ENCODE measurements at places on chromosomes 2 and 18.

DNA sequence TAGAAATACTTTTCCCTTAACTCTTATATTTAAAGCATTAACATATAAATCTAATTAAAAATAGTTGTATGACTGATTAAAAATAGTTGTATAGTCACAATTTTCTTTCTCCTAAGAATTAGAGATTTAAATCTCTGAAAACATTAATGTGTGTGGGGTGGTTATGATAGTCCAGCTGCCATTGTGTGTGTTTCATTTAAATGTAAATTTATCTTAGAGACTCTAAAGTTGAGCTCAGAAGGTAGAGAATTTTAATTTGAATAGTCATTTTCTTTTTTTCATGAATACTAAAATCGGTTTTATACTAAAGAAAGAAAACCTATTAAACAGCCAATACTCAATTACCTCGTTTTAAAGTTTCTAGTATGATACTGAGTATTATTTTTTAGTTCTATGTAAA lies 18.6 kb downstream of the GREB1L start:
- no peak for DNase-seq

- DNase-seq, result peak; percentile 81
These were observed 135.6 kb downstream of the CDH2 start for GRCh38 chr18:28041366-28041765.

GRCh38 chr2:190927301-190927700 lies 46.7 kb downstream of the GLS start:
- DNase-seq, result no peak

DNA sequence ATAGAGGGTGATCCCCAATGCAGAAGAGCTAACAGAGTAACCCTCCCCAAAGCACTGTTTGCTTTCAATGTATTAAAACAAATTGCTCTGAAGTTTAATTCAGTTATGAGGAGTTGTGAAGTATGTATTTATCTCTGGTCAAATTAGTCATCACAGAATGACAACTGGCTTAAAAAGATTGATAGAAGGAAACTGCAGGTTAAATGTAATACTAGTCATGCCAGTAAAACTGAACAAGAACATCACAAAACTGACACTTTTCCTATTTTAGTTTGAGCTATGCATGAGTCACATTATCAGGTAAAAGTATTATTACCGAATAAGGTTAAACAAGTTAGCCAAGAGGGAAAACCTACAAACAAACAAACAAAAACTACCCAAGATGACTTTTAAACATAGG lies 99.0 kb upstream of the ACVR1C start:
- no peak for DNase-seq

- DNase-seq, result no peak
These were observed 35.1 kb upstream of the SLC14A1 start for GRCh38 chr18:45688833-45689232.

GRCh38 chr2:142140434-142140845 lies 9.6 kb upstream of the LRP1B start:
- DNase-seq, result peak; percentile 78

- DNase-seq, result no peak
These were observed at the start of gene ABCB11 for GRCh38 chr2:169031202-169031601. ABCB11 (minus strand) TSS chr2:169031324; CDS start chr2:169018125, 13,199 bp downstream.

DNA sequence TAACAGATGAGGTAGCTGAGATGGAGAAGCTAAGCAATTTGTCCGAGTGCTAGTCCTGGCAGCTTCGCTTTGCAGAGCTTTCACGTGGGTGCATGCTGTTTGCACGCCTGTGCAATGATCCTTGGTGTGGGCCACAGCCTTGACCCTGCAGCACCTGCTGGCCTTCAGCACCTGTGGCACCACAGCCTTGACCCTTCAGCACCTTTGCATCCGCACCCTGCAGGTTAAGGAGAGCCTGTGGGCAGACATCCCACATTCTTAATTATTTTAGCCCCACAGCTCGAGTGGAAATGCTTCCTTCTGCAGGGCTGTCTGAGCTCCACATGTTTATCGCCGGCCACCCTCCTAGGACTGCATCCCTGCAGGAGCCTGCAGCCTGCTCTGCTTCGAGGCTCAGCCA lies 19.3 kb downstream of the NCK2 start:
- no peak for DNase-seq

DNA sequence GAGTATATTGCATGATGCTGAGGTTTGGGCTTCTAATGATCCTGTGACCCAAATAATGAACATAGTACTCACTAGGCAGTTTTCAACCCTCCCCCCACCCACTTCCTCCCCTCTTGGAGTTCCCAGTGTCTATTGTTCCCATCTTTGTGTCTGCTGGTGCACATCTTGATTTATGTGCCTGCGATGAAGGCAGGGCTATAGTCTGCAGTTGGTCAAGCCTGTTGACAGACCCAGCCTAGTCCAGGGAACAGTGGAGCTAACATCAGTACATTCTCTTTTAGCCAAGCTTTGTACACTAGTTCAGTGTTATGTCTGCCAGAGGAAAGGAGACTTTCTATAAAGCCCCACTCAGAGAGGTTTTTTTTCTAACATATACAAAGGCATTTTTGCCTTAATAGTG lies 287.6 kb downstream of the CPS1 start:
- DNase-seq, result no peak

DNA sequence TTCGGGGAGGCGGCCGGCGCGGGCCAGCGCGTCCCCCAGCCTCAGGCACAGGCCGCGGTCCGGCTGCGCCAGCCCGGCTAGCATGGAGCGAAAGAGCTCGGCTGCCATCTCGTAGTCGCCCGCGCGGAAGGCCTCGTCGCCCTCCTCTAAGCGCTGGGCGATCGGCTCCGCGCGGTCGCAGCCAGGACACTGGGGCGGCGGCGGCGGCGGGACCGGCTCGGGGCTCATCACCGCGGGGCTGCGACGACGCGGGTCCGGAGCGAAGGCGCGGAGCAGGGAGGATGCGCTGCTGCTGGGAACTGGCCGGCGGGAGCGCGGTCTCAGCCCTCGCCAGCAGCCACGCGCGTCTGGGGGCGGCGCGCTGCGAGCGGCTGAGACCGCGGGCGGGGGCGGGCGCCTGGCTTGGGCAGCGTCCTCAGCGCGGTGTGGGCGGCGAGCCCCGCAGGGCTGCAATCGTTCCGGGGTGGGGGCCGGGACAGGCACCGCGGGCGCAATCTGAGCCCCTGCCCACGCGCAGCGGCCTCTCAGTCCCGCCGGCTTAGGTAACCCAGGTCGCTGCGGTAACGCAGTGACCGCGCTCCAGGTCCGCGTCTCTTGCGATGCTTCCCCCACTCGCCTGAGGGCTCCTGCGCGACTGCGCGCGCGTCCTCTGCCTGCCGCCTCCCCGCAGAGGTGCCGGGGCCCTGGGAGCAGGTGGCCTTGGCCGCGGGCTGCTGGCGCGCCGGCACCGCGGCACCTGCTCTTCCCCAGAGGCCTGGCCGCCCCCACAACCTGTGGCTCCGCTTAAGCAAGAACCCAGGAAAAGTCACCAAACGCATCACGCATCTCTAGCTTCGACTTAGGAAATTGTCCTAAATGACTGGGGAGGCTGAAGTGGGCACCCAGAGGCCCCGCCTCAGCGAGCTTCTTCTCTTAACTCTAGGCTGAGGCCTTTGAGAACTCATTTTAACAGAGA lies at the start of gene LONRF2:
TSS of gene LONRF2 (minus strand) at position 636 of the 955 bp plus-strand sequence. CDS start at position 228, 408 bp downstream.
- DNase-seq, result peak; percentile 76

DNA sequence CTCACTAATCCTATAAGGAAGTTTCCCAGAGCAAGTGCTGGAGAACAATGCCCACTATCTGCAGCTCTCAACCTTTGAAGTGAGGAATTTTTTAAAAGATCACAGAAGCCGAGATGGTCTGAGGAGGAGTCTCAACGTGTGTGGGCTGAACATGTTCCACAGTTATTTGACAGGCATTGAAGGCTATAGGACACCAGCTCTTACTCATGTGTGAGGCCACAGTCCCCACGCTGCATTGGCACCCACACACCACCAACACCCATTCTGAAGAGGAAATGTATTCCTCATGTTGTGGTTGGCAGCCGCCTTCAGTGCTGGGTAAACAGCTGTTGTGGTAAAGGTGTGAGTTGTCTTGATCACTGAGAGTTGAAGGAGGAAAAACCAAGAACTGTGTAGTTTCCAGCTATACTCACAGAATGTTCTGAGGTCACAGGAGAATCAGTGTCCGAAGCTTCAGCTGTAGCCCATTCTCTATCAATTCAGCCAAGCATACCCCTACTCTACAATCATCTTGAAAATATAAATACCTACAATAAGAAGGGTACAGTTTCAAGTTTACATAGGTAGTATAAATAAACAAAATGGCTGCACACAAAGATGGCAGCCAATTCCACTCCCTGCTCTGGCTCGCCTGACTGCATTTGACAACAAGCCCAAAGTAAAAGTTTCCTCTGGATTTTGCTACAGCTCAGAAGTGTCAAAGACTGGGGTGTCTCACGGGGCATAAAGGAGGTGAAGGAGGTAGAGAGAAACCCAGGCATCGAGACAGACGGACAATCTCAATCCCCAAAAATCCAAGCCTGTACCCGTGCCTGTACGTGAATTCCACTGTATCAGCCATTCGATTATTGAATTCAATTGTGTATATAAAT lies 12.1 kb downstream of the CD226 start:
- DNase-seq, result peak; percentile 20

DNA sequence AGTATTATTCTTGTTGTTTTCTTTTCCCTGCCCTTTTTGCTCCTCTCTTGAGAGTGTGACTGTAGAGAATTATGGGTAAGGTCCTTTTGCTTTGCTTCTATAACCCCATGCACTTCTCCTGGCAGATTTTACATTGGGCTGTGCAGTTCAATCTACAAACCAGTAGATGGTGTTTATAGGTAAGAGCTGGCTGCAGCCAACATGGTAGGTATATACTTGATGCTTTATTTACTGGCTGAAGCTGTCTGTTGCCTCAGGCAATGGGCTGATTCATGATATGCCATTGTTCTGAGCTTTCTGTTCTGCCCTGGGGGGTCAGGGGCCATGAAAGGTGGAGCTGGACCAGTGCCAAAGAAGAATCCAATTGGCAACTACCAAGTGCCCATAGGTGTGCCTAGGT lies 48.3 kb upstream of the MYL1 start:
- DNase-seq, result no peak

DNA sequence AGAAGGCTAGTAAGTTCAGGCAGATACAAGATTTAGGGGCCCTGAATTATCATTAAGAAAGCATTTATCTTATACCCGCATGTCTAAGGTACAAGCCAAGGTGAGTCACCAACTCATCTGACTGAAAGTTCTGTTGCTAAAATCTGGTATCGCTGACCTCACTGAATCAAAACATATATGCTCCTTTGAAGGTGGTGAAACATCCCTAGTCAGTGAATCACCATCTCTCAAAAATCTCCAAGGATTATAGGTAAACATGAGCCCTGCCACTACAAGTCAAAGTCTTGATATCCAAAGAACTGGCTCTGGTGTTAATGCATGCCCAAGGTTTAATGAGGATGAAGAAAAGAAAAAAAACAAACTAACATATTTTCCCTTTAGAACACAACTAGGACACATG lies 43.5 kb downstream of the IRS1 start:
- DNase-seq, result no peak

DNA sequence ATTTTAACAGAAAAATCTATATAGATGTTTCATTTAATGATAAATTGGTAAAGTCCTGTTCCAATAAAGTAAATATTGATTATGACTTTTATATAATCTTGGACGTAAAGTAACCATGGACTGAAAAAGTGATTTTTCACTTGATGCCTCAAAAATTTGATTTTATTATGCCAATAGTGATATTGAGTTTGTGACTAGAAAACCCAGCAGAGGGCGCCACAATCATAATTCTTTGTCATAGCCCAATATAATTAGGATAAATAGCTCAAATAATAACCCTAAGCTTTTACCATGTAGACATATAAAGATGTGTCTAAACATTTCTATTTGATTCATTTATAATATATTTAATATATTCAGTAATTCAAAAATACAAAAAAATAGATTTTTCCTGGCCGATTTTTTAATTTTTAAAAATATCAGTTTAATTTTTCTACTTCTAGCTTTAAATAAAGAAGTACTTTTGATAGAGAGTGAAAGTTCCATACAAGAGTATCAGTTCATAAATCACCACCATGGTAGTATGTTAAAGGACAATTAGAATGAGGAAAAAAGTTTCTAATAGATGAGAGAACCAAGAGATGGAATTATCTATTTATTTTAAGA lies 30.7 kb downstream of the CAMKMT start:
- DNase-seq, result peak; percentile 83

DNA sequence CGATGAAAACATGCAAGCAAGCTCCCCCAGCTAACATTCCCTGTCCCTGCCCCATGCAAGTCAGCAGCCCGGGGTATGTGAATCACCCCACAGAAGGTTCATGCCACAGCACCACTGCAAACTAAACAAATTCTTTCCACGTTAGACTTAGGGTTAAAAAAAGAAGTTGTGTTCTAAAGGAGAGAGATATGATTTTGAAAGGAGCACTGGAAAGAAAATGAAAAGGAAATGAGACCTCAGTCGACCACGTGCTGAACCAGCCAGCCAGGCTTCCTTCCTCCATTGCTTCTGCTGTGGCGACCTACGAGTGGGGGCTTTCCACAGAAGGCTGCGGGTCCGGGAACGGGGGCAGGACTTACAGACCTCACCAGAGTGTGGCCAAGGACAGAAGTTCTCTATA lies 52.0 kb downstream of the ARL4C start:
- DNase-seq, result no peak
